Stimulated activated CD4-positive, alpha-beta T cell treated with anti-CD3 and anti-CD28 coated beads, Interleukin-1b, Interleukin-23, amount 100 ng/mL, for 1 hour (primary cell): ENCODE measurements at places on chromosomes 11 and 22.

- DNase-seq, result peak; percentile 49
These were observed at the start of gene GLB1L3 for GRCh38 chr11:134275534-134276395. GLB1L3 (plus strand) TSS chr11:134276379; CDS start chr11:134276741, 362 bp downstream.

DNA sequence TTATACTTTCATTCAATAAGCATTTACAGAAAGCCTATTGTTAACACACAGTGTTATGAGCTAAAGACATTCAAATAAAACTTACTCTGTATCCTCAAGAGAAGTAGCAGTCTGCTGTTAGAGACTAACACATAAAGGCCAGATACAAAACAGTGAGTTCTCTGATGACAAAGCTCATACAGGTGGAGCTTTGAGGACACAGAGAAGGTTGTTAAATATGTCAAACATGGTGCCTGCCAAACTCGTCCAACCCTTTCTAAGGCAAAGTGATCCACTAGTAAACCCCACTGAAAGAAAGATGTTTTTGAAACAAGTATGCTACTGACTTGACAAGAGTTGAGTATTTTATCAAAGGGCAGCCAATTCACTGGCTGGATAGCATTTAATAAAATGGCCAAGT is 70.1 kb downstream of the C2CD3 start:
- DNase-seq, result no peak

DNA sequence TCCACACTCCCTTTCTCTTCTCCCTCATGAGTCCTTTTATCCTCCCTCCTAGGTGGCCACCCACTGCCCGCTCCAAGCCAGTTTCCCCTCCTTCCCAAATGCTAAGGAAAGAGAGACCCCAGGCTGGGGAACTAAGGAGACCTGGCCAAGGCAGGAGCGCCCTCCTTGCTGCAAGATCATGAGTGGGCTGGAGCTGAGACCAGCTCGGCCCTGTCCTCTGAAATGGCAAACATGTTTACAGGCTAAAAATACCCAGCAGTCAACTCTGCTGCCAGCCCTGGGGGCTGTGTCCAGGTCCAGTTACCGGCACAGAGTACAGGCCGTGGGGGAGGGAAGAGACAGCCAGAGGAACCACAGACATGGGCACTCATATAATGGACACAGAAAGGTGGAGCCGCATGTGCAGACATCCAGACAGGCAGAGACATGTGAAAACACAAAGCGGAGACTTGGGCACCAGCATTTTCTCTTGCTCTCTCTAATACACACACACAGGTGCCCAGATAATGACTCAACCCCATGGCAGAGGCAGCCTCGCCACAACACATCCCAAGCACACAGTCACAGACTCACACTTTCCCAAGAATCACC is 1.2 kb upstream of the AHNAK start:
- DNase-seq, result no peak

DNA sequence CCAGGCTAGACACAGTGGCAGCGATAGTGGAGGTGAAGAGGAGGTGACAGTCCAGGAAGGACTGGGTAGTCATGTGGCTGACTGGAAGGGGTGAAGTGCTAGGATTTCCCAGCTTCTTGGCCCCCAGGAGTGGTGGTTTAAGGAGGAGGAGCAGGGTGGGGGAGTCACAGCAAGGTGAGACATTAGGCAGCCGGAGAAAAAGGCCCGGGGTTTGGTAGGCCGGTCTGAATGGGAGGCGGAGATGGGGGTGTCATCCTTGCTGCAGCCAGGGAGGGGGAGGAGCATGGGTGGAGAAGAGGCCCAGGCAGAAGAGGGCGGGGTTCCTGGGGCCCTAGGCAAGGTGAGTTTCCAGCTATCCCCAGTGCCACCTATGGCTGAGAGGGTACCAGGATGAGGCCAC is 6.1 kb downstream of the SIPA1 start:
- DNase-seq, result no peak

DNA sequence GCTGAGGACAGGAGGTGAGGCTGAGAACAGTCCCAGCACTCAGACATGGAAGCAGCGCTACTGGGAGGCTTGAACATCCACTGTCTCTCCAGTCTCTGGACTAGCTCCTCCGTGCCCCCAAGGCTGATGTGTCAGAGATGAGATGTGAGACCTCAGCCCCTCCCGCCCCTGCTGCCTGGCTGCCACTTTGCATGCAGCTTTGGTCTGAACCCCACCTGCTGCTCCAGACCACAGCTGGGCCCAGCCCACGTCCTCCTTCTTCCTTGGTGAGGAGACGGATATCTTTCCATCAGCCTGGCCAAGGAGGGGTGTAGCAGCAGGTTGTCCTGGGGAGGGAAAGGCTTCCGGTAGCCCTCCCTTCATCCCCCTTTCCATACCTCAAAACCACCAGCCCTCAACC is 148.0 kb upstream of the B3GAT1 start:
- no peak for DNase-seq

DNA sequence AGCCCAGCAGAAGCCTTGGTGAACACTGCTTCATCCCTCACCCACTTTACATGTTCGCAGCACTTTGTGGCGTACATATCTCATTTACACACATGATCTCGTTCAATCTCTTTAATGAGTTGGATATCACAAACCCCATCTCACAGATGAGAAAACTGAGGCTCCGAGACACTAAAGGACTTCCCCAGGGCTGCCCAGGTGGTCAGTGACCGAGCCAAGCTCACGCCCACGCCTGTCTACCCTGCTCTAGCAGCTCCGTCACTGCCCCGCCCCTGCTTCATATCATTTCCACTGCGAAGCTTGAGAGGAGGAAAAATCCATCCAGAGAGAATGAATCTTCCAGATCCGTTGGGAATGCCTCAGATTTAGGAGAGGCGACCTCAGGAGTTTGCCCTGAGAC is 11.8 kb upstream of the DSCAML1 start:
- DNase-seq, result no peak

- no peak for DNase-seq
These were observed 72.1 kb downstream of the ATXN10 start for GRCh38 chr22:45743687-45744086.

DNA sequence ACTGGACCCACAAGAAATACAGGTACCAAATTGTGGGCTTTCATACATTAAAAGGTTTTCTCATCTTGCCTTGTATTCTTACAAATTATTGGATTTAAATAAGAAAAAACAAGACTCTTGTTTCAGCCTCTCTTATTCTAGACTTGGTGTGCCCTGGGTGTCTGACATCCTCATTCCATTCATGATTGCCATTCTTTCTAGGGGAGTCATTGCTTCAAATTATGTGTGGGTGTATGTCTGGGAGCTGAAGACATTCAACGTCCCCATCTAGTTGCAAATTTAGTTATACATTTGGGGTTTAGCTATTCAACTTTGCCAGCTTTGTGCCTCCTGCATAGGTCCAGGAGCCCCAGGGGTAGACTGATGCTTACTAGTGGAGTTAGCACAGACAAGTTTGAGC is 18.1 kb downstream of the MAML2 start:
- no peak for DNase-seq

DNA sequence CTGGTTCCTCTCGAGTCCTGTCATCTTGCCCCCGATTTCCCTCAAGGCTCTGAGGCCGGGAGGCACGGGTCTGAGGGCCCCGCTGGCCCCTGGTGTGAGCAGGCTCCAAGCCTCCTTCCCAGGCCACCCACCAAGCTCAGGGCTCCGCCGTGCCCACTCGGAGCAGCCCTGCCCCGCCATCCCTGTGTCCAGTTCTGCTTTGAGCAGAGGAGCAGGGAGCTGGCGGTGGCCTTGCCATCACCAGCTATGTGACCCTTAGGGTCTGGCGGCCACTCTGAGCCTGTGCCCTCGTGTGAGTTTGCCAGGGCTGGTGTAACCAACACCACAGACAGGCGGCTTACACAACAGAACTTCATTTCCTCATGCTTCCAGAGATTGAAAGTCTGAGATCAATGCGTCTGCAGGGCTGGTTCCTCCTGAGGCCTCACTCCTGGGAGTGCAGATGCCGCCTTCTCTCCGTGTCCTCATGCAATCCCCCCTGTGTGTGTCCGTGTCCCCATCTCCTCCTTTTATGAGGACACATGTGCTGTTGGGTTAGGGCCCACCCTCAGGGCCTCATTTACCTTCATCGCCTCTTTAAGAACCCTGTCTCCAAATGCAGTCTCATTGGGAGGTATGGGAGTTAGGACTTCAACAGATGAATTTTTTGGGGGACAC is 36.5 kb upstream of the CELSR1 start:
- no peak for DNase-seq

- DNase-seq, result no peak
These were observed 2.4 kb downstream of the OOSP4A start for GRCh38 chr11:59966201-59966600.

- DNase-seq, result no peak
These were observed 32.3 kb upstream of the CCDC89 start for GRCh38 chr11:85718126-85718943.

GRCh38 chr11:119509969-119510401 is 87.0 kb upstream of the THY1 start:
- no peak for DNase-seq

GRCh38 chr22:18996376-18996900 is 60.3 kb upstream of the PRODH start:
- no peak for DNase-seq

GRCh38 chr11:85021058-85021457 is 606.1 kb downstream of the DLG2 start:
- no peak for DNase-seq

DNA sequence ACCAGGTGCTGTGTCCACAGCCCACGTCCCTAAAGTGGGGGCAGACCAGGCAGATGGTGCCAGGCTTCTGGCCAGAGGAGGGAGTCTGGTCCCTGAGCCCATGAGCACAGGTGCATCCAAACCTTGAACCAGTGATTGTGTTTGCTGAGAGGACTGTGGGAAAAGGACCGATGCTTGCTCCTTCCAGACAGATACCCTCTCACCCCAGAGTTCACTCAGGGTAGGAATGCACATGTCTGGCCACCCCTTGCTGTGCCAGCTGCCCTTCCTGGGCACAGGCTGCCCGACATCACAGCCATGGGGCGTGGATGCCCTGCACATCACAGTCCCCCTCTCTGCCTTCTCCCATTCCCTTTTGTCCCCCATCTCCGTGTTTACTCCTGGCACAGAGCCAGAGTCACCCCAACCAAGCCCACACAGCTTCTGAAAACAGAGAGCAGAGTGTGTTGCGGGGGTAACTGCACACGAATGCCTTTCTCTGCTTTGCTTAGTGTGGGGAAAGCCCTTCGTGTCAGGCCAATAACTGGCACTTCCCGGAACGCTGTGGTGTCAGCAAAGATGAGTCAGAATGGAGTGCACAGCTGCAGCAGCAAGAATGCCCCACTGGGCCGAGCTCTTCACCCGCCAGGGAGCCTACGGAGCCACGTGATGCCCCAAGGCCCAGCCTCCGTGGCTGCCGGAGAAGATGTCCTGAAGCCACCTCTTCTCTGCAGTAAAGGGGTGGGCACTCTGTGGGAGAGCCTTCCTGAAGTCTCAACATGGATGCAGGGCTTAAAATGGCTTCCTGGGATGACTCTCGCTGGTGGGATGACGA is 7.6 kb downstream of the CARS1 start:
- DNase-seq, result peak; percentile 41

DNA sequence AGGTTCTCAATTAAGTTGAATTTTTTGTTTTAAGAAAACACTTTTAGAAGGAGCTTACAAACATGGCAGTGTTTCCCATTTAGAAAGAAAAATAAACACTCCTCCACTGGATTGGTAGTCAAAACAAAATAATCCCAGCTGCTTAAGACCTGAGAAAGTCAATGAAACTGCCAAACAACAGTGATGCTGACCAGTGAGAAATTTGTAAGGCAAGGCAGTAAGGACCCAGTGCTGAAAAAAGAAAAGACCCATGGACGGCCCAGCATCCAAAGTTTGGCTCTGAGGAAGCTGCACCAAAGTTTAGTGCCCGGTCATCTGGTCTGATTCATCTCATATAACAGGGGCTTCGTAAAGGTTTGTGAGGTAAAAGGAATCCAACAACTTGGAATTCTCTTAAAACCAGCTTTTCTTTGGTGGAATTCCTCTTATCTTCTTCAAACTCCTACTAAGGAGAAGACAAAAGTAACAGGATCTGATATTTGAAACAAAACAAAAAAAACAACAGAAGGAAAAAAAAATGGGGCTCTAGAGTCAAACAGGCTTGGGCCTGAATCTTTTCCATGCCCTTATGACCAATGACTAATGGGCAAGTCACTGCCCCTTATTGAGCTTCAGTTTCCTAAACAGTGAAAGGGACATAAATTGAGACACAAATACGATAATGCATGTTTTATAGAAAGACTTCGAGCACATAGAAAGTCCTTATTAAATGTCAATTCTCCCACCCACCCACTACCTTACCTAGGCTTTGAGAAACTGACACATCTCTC is 383.0 kb upstream of the NARS2 start:
- DNase-seq, result no peak

- DNase-seq, result peak; percentile 34
These were observed 5.3 kb upstream of the INS start for GRCh38 chr11:2166091-2166851.

DNA sequence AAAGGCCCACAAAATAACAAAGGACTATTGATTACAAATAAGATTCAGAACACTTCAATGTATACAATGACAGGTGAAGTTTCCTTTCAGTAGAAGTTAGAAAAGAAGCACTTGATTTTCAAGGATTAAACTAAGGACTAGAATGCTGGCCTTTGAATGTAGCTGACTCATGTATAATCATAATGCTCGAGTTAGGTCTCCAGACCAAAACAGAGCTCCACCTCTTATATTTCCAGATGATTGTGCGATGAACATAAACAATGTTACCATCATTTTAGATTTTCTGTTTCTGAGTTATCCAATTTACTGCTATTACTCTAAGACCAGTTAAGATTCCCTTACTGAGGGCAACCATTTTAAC is 40.4 kb upstream of the RAPSN start:
- DNase-seq, result no peak

DNA sequence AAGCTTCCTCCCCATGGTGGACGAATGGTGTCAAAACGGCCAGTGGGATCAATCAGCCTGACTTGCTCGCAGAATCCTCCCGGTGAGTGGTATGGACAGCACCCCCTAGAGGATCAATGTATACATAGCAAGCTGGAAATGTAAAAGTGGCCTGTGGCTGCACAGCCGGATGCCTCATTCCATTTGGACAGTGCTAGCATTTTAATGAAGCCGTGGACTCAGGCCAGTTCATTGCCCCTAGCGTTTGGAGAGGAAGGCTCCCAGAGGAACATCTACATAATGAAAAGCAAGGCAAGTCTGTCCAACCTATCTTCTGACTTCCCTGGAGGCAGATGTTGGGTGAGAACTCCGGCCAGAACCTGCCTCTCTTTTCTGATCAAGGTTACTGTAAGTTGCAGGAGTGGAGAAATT is 942.3 kb downstream of the NTM start:
- no peak for DNase-seq

- no peak for DNase-seq
These were observed 269.9 kb upstream of the SORL1-AS1 start for GRCh38 chr11:121722431-121723245.

- DNase-seq, result no peak
These were observed 68.0 kb downstream of the ZBTB44 start for GRCh38 chr11:130246738-130247137.

GRCh38 chr22:48241658-48242057 is 1479.2 kb downstream of the TBC1D22A start:
- DNase-seq, result no peak

- DNase-seq, result no peak
These were observed 1.4 kb downstream of the FGF4 start for GRCh38 chr11:69773626-69774353.

- no peak for DNase-seq
These were observed 14.5 kb downstream of the MAP6 start for GRCh38 chr11:75654314-75654713.

- DNase-seq, result no peak
These were observed 6.0 kb downstream of the C11orf68 start for GRCh38 chr11:65912845-65913244.
